Urothelium cell line (cell line): ENCODE measurements at places on chromosomes 5 and 9.
A peak's percentile ranks its signal among the peaks of the same experiment; 100 is the strongest.

DNA sequence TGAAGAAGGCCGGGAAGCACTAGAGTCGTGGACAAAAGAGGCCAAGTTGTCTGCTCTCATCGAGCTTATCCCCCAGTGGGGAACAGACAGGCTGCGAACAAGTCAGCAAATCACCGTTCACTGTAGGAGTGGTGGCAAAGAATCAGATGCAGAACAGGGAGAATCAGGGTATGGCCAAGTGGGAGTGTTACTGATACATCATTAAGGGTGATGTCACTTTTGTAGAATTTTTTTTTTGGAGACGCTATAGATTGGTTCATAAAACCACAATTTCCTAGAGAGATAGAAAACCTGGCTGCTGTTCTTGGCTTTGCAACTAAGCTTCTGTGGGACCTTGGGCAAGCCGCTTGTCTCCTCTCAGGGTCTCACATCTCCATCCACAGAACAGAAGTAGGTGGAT lies 21.3 kb downstream of the SPRY4 start:
- no peak for DNase-seq

DNA sequence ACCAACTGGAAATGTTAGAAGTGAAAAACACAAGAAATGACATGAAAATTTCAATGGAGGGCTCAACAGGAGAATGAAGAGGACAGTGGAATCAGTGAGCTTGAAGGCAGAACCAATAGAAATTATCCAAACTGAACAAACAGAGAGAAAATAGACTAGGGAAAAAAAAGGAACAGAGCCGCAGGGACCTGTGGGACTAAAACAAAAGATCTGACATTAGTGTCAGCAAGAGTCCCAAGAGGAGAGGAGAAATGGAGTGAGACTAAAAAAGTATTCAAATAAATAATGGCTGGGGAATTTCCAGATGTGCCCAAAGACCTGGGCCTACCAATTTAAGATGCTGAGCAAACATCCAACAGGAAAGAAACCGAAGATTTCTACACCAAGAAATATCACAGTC lies 175.0 kb upstream of the PHYKPL start:
- DNase-seq = no peak

DNA sequence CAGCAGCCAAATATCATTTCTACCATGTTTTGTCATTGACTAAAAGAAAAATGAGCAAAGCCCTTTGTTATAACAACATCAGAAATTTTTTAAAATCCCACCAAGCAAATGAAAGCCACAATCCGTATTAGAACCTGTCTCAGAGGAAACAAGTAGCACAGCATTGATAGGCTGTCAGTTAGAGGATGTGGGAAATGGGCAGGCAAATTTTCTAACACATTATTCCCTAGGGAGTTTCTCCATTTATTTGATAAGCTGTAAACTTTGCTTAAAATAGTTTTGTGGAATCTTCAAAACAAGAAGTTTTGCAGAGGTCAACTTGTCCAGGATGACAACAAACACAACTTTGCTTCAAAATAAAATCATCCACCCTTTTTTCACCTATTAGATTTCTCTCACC lies 53.6 kb upstream of the APC start:
- no peak for DNase-seq

GRCh38 chr9:85523202-85523601 lies 218.6 kb downstream of the AGTPBP1 start:
- no peak for DNase-seq

DNA sequence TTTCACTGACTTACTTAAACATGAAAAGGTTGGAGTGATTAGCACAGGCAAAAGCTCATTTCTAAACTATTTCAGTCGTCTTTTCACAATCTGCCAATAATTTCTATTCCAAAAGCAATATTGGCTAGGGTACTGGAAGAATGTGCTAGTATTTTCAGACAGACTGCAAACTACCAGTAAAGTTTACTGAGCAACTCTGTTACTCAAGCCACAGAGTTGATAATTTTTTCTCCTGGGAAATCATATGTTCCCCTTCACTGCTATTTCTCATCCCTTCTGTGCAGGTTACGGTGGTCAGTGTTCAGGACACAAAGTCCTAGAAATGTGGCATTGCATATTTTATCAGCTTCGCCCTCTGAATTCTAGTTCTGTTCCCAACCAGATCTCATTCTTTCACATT lies 343.3 kb upstream of the TNC start:
- DNase-seq = no peak

GRCh38 chr9:112384690-112385089 lies 4.8 kb downstream of the HSDL2 start:
- no peak for DNase-seq

GRCh38 chr5:136012041-136012804 lies 16.6 kb upstream of the TGFBI start:
- DNase-seq = no peak

DNA sequence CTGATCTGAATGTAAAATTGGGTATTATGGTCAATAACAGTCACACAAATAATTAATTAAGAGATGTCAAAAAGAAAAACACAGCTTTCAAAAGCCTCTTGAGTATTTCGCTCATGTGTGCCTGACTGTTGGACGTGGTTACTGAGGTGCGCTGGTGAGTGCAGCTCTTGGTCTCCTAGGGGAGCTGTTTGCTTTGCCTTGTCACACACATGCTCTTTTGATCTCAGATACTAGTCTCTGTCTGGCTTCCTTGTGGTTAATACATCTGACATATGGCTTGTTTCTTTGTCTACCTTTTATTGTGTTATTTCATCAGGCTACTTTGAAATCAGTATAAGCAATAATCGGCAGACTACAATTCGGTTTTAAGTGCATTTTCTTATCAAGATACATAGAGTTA lies 51.5 kb downstream of the PCSK1 start:
- DNase-seq = no peak

GRCh38 chr5:82560969-82561368 lies 282.8 kb upstream of the RPS23 start:
- DNase-seq = no peak

DNA sequence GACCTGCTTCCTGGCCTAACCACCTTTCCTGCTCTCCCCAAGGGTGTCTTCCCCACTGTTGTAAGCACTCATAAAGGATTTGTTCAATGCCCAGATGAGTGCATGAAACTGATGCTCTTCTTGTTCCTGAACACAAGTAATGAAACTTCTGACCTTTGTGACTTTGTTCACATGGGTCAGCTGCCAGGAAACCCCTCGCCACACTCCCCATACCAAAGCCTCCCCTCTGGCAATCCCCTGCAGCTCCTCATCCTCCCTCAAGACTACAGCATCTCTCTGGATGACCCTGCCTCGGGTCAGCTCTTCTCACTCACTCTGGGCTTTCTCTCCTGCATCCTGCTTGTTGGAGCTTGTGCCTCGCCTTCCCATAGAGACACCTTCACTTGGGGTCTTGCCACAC lies 72.2 kb upstream of the SPTLC1 start:
- no peak for DNase-seq

DNA sequence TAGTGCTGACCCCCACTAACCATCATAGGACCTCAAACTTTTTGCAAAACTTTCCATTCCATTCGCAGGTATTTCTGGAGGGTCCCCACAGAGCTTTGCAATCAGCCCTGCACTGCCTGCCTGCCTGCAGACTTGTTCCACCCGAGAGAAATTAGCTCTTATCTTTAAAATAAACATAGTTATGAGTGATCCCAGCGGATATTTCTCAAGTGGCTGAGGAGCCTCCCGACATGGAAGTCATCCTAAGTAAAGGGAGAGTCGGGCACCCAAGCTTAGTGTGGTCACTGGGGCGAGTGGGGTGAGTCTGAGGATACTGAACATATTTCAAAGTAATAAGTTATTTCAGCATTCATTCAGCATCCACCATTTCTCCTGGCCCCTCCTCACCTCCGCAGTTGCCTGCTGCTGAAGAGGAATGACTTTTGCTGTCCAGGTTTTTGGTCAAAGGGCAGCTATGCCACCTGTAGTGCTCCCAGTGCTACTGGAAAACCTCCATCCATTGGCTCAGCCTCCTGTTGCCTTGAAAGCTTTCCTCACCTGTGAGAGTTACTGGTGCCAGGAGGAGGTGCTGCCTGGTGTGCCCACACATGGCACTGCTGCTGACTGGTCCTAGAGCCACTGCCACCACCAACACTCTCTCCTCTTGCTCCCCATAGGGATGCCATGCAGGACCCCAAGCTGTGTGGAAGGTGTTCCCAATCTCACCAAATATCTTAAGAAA lies 89.7 kb upstream of the PCSK1 start:
- no peak for DNase-seq

DNA sequence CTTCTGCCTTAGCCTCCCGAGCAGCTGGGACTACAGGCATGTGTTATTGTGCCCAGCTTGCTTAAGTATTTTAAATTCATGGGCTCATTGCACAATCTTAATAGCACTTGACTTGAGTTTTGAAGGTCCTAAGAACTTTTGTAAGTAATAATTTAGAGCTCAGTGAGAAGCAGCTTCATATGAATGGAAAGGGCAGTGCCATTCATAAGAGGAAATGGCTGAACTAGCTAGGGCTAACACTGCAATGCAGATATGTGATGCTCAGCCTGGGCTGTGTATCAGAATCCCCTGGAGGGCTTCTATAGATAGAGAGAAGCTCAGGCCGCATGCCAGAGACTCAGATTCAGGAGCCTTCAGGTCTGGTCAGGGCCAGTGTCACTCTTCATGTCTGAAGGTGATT lies 295.5 kb upstream of the DAP start:
- no peak for DNase-seq

GRCh38 chr9:86116425-86116824 lies 17.1 kb upstream of the GOLM1 start:
- no peak for DNase-seq

- DNase-seq = no peak
Measured at GRCh38 chr9:102569436-102569835, 425.7 kb upstream of the CYLC2 start.

DNA sequence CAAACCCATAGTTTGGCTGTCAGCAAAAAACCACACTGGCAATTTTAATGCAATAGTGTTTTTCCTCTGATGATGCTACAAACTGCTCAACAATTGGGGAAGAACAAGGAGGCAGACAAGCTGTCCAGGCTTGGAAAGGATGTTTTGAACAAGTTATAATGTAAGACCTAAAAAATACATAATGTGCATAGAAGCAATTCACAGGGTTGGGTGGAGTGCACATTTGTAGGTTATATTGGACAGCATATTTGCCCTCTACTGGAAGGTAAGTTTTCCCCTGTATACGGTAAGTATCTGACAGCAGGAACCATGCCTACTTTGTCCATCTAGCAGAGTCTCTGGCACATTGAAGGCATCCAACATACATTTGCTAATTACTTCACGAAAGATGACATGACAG lies 114.3 kb upstream of the PUM3 start:
- DNase-seq = no peak

- no peak for DNase-seq
Measured at GRCh38 chr5:166961028-166961427, 1330.4 kb upstream of the WWC1 start.

GRCh38 chr9:113154471-113154870 lies 3.7 kb downstream of the SLC31A2 start:
- DNase-seq = peak; percentile 36

DNA sequence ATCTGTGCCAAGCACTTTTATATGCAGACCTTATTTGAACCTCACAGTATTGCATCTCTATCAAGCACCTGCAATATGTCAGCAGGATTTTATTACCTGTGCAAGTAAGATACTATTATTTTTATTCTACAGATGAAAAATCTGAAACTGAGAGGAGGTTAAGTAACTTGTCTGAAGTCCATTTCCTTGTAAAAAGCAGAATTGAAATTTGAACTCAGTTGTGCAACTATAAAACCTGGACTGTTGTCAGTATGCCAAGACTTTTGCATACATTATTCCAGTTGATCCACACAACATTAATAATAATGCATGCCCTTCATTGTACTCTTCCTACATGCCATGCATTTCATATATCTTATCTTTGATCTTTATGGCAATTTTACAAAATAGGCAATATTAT lies 82.2 kb upstream of the BRINP1 start:
- DNase-seq = no peak

GRCh38 chr5:131384616-131385214 lies 120.9 kb downstream of the CDC42SE2 start:
- DNase-seq = no peak

GRCh38 chr5:58040846-58041245 lies 419.0 kb downstream of the PLK2 start:
- no peak for DNase-seq

DNA sequence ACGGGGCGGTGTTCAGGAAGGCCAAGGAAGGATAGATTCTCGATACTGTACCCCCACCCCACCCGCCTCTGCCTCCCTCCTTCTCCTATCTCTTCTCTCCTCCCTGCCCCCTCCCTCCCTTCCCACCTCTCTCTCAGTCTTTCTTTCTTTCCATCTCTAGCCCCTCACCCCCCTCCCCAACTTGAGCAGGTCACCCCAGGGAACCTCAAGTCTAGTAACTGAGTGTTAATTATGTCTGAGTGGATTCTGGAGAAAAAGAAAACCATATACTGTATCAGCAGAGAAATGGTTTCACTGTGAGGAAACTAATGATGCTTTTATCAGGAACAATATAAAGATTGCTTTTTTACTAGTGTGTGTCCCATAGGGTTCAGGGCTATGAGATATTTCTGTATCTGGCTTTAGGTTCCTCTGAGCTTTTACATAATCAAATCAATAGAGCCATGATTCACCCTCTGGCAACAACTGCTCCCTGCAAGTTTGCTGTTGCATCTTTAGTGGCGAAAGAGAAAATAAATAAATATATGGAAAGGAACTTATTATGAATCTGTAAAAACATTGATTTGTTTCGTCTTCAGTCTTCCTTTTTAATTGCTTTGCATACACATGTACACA lies 639.7 kb downstream of the CCDC171 start:
- no peak for DNase-seq

DNA sequence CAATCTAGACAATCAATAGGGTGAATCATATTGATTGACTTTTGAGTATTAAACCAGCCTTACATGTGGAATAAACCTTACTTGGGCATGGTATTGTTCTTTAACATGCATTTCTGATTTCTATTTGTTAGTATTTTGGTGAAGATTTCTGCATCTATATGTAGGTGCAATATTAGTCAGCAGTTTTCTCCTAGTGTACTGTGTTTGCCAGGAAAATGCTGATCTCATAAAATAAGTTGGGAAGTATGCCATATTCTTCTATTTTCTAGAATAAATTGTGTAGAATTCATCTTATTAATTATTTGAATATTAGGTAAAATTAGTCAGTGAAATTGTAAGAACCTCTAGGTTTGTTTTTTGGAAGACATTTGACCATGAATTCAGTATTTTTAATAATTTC lies 38.4 kb downstream of the ANXA2R start:
- no peak for DNase-seq

DNA sequence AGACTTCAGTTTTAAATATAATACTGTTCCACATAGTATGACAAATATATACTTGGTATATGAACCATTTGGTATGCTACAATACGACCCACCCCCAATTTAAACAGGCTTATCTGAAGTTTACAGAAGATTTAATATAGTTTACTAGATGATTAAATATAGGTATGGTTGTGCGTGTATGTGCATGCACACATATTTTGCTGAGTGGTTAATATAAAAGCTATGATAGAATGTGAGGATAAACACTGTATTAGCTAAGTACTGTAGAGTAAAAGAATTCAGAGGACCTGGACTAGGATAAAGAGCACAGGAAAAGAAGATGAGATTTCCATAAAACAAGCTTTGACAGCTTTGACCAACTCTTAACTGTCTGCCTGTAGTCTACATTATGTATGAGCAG lies 356.7 kb downstream of the PDE4D start:
- no peak for DNase-seq

GRCh38 chr9:89008744-89009545 lies 17.7 kb downstream of the S1PR3 start:
- DNase-seq = no peak

GRCh38 chr5:139061274-139061673 lies 136.9 kb downstream of the SIL1 start:
- DNase-seq = peak; percentile 37

- no peak for DNase-seq
Measured at GRCh38 chr9:137853392-137853995, 24.1 kb upstream of the CACNA1B start.

- no peak for DNase-seq
Measured at GRCh38 chr5:170496662-170497028, 7.2 kb upstream of the KCNIP1 start.
